ENCODE measurements at places on chromosomes 3 and 15.

DNA sequence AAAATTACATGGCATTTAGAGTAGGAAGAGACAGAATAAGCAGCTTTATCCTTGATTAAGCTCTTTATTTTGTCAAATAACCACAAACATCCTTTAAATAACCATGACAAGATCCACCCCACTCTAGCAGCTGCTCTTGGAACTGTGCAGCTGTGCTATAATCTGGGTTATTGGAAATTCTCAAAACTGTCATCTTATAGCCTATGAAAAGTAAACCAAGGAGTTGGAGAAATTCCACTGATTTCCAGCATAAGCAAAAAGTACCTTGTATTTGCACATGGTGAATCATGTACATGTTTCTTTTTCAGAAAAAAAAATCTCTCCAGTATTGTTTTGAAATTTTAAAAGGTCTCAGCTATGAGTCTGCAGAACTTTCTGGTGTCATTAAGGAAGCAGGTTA is 88.8 kb upstream of the ABI3BP start:
- no peak for DNase-seq

DNA sequence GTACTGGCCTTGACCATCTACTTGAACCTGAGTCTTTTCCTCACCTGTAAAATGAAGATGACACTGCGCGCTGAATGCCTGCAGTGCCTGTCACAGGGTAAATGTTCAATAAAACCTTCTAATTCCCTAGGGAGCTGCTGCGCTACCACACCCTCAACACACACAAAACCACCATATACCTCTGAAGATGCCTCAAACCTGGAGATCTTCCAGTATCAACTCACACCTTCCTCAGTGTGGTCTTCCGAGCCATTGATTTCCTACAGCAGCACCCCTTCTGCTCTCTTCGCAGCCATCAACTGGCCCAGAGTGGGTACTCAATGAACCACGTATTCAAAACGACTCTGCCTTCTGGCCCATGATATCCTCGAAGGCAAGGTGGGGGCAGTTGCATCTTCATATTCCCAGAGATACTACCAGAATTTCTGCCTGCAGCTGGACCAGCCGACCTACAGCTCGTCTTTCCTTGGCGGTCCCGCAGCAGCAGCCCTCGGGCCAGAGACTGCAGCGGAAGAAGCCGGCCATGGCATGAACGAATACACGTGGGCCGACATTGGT is 695 bp downstream of the RPL32 start:
- DNase-seq = no peak

GRCh38 chr3:117161816-117162215 is 452.2 kb downstream of the TUSC7 start:
- DNase-seq = no peak

- no peak for DNase-seq
These were observed 55.5 kb downstream of the FNDC3B start for GRCh38 chr3:172094621-172095557.

DNA sequence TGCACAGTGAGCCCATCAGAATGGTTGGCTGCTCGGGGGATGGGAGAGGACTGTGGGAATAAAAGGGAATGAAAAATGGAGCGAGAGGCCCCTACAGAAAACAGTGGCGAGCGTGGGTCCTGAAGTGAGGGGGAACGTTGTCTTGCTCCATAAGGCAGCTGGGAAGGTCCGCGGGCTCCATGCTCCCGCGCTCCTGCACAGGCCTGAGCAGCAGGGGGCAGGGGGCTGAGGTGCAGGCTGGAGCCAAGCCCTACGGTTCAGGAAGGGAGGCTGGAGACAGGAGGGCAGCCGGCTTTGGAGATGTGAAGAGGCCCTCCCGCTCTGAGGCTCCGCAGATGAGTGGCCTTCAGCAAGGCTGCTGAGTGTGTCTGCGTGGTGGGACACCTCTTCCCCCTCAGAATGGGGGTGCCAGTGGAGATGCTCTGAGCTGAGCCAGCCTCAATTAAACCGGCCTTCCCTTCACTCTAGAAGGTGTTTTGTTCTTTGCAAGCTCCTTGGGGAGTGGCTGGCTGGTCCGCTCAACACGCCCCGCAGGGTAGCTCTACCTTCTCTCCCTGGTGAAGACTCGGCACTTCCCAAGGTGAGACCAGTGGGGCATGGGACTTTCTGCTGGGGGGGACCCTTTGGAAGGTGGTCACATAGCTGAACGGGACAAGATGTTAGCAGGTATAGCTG is 208.0 kb downstream of the XXYLT1 start:
- no peak for DNase-seq

DNA sequence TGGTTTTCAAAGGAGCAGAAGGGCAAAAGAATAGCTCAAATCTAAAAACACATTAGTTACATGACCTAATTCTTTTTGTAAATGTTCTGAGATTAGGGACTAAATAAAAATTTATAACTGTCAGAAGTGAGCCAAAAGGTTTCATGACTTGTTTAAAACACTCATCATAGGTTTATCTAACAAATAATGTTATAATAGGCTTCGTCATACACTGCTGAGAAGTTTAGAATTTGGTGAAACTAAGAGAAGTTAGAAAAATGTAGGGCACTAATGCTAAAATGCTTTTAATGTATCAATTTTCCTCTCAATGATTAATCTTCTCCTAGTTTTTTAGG is 468.8 kb upstream of the CDIN1 start:
- no peak for DNase-seq

DNA sequence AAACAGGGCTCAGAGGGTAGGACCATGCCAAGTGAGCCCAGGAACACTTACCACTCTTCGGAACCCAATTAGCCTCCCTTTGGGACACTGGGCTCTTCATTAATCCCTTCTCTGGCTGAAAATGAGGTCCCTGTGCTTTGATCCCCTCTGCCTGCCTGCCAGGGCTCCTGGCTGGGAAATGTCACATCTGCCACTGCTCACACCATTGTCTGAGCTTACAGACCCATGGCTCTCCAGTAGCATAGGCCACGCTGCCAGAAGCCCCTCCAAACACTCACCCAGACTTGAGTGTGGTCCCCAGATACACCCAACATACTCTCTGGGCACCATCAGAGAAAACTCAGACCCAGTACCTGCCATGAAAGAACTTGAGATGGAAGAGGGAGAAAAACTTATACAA is 287.3 kb downstream of the XXYLT1 start:
- no peak for DNase-seq

DNA sequence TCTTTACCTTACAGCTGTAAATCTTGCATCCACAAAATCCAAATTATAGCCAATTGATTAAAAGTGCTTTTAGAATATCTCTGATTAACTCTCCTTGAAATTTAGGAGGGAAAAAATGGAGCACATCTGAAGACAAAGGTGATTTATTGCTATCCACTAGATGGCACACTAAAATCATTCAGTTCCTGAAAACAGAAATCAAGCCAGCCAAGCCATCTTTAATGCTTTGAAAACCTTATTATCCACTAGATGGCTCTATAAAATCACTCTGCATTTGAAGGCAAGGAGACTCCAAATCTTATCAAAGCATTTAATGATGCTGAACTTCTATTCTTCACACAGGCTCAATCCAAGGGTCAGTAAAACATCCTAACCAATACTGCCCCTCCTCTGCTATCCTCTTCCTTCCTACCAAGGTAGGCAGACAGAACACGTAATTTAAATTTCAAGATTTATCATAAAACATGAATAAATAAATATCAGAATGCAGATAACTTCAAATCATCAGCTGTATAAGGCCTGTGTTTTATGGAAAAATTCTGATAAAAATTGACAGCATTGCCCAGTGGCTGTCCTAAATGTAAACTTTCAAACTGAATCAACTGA is 48.4 kb downstream of the GOLIM4 start:
- DNase-seq = no peak

GRCh38 chr3:40801284-40801741 is 276.6 kb downstream of the ZNF621 start:
- no peak for DNase-seq

- no peak for DNase-seq
These were observed 901.4 kb downstream of the MCTP2 start for GRCh38 chr15:95132774-95133173.

All from activated CD8-positive, alpha-beta memory T cell treated with anti-CD3 and anti-CD28 coated beads for 1 hour (primary cell).